ENCODE measurements at places on chromosomes 3 and 15.
A peak's percentile ranks its signal among the peaks of the same experiment; 100 is the strongest.

DNA sequence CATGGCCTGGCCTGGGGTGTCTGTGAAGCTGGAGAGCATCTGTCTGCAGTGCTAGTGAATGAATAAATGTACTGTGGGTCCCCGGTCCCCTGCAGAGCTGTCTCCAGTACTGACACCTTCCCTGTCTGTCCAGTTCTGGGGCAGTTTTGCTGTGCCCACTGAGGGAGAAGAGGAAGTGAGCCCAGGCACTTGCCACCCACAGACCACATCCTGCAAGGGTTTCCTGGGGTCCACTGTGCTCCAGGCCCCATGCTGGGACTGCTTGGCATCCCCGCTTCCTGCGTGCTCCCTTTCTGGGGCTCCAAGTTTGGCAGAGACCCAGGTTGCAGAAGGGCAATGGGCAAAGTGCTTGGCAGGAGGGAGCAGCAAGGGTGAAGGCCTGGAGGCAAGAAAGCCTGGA, 4.9 kb upstream of the SLC6A6 start:
- no peak for DNase-seq

DNA sequence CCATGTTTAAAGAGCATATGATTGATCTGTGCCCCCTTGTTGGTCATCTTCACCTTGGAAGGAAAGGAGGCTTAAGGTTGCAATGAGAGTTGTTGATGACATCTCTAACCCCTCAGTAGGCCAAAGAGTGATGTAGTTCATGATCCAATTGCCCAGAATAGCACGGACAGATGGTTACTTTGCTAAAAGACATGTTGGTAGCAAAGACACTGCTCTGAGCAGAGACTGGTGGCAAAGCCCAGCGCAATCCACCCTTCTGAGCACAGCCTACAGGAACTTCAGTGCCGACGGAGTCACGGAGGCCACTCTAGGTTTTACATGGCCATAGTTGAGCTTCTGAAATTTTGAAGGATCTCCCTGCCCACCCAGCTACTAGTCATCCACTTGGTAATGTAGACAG, 21.8 kb downstream of the FBXO45 start:
- no peak for DNase-seq

DNA sequence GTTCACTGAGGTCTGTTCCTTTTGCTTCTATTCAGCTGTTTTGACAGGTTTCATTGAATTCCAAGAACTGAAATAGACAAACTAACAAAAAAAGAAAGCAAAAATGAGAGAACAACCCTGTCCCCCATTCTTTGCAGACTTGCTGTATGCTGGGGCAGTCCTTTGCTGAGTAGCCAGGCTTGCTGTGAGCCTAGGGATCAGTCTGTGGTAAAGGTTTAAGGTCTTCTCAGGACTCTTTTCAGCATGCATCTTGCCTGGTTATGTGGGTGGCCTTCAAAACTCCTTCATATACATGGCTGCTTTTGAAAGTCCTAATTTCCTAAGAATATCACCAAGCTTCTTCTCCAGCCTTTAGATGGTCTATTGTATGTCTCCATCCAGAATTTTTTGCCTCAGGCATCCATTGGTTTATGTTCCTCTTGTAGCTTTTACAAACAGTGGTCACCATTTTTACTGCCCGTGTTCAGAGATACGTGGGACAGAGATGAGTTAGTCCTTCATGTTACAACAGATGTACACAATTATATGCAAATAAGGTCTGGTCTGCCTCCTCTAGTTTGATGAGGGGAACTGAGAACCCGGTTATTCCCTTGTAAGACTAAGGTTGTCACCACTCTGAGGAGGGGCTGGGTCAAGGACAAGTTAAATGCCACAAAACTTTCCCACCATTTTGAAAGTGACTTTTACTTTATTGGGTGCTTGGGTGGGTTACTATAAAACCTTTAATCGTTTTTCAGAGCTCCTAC, 41.4 kb downstream of the SACM1L start:
- no peak for DNase-seq

GRCh38 chr3:196569003-196569516, 600 bp downstream of the FBXO45 start:
- peak; percentile 6 for DNase-seq

DNA sequence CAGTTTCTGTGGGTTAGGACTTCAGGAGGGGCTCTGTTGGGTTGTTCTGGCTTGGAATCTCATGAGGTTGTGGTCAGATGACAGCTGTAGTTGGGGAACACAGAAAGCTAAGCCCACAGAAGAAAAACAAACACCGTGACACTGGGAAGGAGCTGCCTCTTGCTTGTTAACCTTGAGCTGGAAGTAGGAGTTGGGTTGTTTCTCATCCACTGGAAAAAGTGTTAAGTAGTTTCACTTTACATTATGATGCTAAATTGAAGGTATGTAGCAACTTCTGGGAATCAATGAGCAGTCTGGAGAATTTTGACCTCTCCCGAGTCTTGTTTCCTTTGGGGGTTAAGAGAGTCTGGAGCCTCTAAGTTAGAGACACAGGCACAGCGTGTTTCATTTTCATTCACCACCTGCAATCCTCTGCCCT, 20.4 kb downstream of the HACD3 start:
- DNase-seq: no peak

DNA sequence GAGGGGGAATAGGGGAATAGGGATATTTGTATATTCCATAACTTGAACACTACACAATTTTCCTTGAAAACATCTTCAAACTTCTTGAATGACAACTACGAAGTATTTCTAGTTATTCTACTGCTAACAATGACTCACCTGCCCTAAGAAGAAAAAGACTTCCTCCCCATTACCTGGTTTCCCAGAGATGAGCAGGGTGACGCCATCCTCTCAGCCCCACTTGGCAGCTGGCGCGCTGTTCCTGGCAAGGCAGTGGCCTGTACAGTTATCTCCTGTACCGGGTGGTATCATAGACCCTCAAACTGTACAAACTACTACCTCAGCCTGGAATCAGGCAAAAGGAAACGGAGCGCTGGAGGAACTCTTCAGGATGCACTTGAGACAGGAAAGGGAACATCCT, 10.4 kb downstream of the WDR82 start:
- DNase-seq: no peak
